ENCODE measurements at places on chromosomes 7 and 10. TPM values are rescaled to one million over a fixed set of nuclear protein-coding genes. Genes with fewer than 3 reads are reported as not detected.

Gene CCAR1
- total RNA-seq = 74.8 TPM

Gene HPSE2
- total RNA-seq = 0.63 TPM

Gene RAB19
- not detected for total RNA-seq

Gene WNT16
- 0.31 TPM for total RNA-seq

Gene CFAP58
- 0.94 TPM for total RNA-seq

Gene GPR15LG
- total RNA-seq = not detected

Gene SKIDA1
- total RNA-seq = 9.4 TPM

Gene PRF1
- total RNA-seq = not detected

Gene TMEM130
- 6.3 TPM for total RNA-seq

Gene CPVL
- 65.7 TPM for total RNA-seq

Gene CNTNAP2
- total RNA-seq = 73.9 TPM

Gene SSMEM1
- total RNA-seq = not detected

Gene FZD1
- total RNA-seq = 9.7 TPM

Gene ATRNL1
- 468 TPM for total RNA-seq

Gene TRIM74
- not detected for total RNA-seq

Gene MOGAT3
- not detected for total RNA-seq

Gene TDRD1
- total RNA-seq = under 0.01 TPM

Gene DPYSL4
- total RNA-seq = 69.5 TPM

Gene ZFAND2A
- 20.7 TPM for total RNA-seq

Gene A1CF
- total RNA-seq = not detected

Gene SUN3
- not detected for total RNA-seq

Gene ARMH3
- 27.5 TPM for total RNA-seq

Gene CCZ1
- total RNA-seq = 87.3 TPM

Gene FKBP6
- not detected for total RNA-seq

Gene ANKIB1
- total RNA-seq = 122 TPM

Gene OR2A12
- total RNA-seq = not detected

Gene OR6V1
- total RNA-seq = not detected

Gene PHKG1
- total RNA-seq = 4.4 TPM

Gene PRLHR
- 3.8 TPM for total RNA-seq

Gene NXPH1
- 33.5 TPM for total RNA-seq

Gene EFCAB10
- total RNA-seq = 2.2 TPM

Gene IKZF1
- 0.94 TPM for total RNA-seq

Gene DOCK1
- total RNA-seq = 22.8 TPM

Gene ITIH5
- total RNA-seq = 12.2 TPM

Gene CALCR
- not detected for total RNA-seq

Gene PTF1A
- not detected for total RNA-seq

Gene CASP7
- total RNA-seq = 2.5 TPM

Gene RAB18
- total RNA-seq = 96.1 TPM

Gene YKT6
- 57.3 TPM for total RNA-seq

Gene ADRB1
- total RNA-seq = 2.5 TPM

Gene ACTR3C
- 12.2 TPM for total RNA-seq

Gene PCGF6
- 17.5 TPM for total RNA-seq

Gene GRM3
- total RNA-seq = 133 TPM

Gene LLCFC1
- not detected for total RNA-seq

Gene CNPY1
- not detected for total RNA-seq

Gene SFTPA1
- not detected for total RNA-seq

Gene CALML3
- not detected for total RNA-seq

Gene SLC16A9
- 9.4 TPM for total RNA-seq

Gene CADPS2
- total RNA-seq = 10.0 TPM

Gene DDC
- total RNA-seq = not detected

Gene SUV39H2
- total RNA-seq = 37.6 TPM

Gene ASZ1
- not detected for total RNA-seq

Gene STEAP4
- 0.31 TPM for total RNA-seq

Measured in parietal lobe (tissue), 2 donors.